ENCODE measurements at places on chromosomes 2 and 18.

GRCh38 chr18:62420513-62421209 lies 95.6 kb downstream of the TNFRSF11A start:
- DNase-seq: no peak

DNA sequence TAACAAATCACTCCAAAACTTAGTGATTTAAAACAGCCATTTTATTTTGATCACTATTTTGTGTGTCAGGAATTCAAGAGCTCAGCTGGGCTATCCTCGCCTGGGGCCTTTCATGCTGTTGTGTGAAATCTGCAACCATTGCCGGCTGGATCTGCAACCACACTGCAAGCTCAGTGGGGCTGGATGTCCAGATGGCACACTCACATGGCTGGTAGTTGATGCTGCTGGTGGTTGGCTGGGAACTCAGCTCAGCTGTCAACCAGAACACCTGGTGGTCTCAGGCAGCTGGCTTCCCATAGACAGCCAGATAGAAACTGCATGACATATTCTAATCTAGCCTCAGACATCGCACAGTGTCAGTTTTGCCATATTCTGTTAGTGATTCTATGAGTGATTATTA lies 30.6 kb upstream of the AP1S3 start:
- DNase-seq: no peak

GRCh38 chr2:28680657-28681056 lies 71.0 kb upstream of the PPP1CB start:
- DNase-seq: no peak

GRCh38 chr2:174682007-174682577 lies 82.2 kb downstream of the CHRNA1 start:
- DNase-seq: no peak

DNA sequence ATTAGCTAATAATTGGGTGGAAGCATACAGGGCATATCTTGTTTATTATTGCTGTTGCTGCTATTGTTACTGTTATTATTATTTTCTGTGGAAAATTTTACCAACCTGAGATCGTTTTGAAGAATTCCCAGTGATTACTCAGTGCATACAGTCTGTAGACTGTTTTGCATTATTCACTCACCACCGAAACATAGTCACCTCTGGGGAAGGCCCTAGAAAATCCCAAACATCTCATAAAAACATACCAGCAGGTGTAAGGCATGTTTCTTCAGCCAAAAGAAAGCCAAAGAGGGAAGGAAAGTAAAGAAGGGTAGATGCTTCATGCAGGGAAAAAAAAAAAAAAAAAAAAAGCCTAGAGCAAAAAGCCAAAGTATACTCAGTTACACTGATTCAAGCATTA lies 647.7 kb downstream of the BCL11A start:
- no peak for DNase-seq

DNA sequence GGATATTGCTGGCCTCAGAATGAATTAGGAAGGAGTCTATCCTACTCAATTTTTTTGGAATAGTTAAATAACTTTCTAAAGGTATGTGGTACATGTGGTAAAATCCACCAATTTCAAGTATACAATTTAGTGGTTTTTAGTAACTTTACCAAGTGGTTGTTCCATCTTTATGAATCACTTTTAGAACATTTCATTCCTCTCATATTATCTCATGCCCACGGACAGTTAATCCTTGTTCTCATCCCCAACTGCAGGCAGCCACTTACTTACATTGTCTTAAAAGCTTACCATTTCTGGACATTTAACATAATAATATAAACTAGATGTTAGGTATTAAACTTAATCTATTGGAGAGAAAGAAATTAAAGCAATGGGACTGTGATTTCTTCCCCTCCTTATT lies 146.3 kb upstream of the ZC3H15 start:
- DNase-seq: no peak

GRCh38 chr2:136051001-136051724 lies 65.7 kb upstream of the DARS1 start:
- no peak for DNase-seq

DNA sequence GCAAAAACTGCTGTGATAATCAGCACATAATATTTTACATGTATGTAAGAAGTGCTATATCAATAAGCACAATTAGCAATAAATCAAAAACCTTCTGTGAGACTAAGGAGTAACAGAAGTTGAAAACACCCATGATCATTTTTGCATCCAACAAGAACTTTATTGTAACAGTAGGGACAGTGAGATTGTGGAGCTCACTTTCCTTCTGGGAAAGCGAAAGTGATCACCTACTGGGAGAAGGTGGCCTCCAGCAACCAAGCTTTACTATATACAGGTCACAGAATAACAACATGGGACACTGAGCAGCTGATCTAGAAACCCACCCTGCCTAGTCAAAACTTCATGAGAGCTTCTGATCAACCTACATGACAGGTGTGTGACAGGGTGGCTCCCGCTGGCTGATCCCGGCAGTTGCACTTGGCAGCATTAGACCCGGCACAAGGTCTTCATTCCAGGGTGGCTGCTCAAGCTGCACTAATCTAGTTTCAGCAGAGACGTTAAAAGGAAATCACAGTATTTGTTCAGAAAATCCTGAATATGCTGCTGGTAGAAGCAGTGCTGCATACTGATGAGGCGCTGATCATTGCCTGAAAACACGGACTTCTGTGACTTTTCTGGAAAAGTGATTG lies 63.5 kb upstream of the ARL5A start:
- DNase-seq: no peak

- no peak for DNase-seq
Observed at GRCh38 chr2:234629596-234629995, 132.7 kb upstream of the ARL4C start.
